ENCODE measurements at places on chromosomes 3 and 15. TPM values are rescaled to one million over a fixed set of nuclear protein-coding genes. Genes with fewer than 3 reads are reported as not detected.

DNA sequence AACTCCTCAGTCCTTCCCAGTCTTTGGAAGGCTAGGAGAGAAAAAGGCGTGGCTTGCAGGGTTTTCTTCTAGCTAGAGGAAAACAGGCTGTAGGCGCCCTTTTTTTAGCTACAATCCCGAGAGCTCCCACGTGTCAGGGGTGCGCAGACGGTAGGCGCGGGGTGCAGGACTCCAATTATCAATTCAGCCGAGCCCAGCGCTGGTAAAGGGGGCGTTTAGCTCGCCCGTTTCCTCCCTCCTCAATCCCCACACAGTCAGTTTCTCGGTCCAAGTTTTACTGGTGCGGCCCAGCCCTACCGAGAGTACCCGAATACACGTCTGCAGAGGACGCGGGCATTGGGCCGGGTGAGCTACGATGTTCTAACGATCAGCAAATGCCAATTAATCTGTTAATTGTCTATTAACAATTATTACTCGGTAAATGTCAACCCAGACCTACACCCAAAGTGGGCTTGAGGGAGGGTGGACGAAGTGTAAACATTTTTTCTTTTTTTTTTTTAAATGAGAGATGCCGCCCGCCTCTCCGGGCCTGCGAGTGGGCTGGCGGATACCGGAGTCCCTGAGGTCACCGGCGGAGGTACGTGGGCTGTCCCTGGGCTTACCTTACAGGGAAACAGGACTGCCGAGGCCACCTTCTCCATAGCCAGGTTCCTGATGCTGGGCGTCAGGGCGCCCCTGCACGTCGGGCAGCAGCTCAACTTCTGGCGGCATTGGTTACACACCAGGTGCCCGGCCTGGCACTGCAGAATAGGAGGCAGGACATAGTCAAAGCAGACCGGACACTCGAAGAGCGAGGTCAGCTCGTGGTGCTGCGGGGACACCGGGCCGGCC lies 923 bp downstream of the SIAH2 start:
- DNase-seq, result peak; percentile 65
- peaks cover 15% of the 10 kb centered on the region for H3K4me1 ChIP-seq
- H3K27ac ChIP-seq, result peak overlapping the region; percentile 95
- no peaks in the 10 kb centered on the region for H3K36me3 ChIP-seq

CD80 gene
- total RNA-seq, result not detected

DNA sequence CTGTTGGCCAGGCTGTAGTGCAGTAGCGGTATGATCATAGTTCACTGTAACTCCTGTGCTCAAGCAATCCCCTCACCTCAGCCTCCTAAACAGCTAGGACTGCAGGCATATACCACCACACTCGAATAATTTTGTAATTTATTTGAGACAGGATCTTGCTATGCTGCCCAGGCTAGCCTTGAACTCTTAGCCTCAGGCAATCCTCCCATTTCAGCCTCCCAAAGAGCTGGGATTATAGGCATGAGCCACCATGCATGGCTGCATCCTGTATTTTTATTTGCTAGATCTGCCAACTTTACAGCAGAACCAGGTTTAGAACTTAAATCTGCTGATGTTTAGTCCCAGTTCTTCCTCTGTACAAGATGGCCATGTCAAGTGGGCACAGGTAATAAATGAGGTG lies 69.6 kb downstream of the ERC2 start:
- no peaks in the 10 kb centered on the region for H3K4me1 ChIP-seq
- no peak for DNase-seq
- no peaks in the 10 kb centered on the region for H3K27me3 ChIP-seq

GRCh38 chr3:42224658-42225421 lies 41.1 kb downstream of the CCK start:
- H3K27me3 ChIP-seq, result no peaks in the 10 kb centered on the region
- no peak overlapping the region for H3K4me3 ChIP-seq
- no peak for DNase-seq
- peaks cover 11% of the 10 kb centered on the region for H3K36me3 ChIP-seq

All from tibial nerve (tissue), 4 donors.